ENCODE measurements at places on chromosomes 11 and 22.
A peak's percentile ranks its signal among the peaks of the same experiment; 100 is the strongest.

GRCh38 chr11:69361466-69361865, 67.5 kb downstream of the MYEOV start:
- peak; percentile 0 for DNase-seq

DNA sequence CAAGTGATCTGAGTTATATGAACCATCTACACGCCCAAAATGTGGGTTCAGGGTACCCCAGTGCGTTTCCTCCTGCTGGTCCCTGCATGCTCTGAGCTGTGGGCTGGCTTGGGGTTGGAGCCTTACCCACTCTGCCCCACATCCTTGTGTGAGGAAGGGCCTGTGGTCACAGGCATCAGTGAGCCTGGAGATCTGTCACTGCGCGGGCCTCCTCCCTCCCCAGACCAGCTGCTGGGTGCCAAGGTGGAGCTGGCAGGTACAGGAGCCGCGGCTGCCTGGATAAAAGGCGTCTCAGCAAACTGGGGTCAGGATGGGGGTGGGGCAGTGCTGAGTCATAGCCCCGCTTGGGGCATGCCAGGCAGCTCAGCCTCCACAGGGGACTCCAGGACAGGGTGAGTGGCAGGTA, 17.9 kb downstream of the GNAZ start:
- no peak for DNase-seq

DNA sequence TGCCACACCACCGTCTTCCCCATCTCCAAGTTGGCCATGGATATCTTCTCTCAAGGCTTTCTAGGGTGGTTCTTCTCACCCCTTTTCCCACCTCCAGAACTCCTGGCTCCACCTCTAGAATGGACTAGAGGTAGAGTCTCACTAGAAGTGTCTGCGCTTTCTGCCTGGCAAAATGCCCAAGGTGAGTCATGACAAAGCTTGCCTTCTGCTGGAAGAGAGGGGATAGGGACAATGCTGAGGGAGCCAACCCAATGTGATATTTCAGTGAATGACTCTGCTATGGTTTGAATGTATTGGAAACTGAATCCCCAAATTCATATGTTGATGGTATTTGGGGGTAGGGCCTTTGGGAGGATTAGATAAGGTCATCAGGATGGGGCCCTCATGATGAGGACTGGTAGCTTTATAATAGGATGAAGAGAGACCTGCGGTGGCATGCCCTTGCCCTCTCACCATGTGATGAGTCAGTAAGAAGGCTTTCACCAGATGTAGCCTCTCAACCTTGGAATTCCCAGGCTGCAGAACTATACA, 4.1 kb upstream of the CD82 start:
- DNase-seq = no peak

- DNase-seq = no peak
Observed at GRCh38 chr11:15048616-15049015, 24.8 kb upstream of the CALCB start.

All from stimulated activated CD4-positive, alpha-beta T cell treated with anti-CD3 and anti-CD28 coated beads, Interleukin-4, amount 100 ng/mL, for 24 hours (primary cell).